ENCODE measurements at places on chromosomes 4 and X.

DNA sequence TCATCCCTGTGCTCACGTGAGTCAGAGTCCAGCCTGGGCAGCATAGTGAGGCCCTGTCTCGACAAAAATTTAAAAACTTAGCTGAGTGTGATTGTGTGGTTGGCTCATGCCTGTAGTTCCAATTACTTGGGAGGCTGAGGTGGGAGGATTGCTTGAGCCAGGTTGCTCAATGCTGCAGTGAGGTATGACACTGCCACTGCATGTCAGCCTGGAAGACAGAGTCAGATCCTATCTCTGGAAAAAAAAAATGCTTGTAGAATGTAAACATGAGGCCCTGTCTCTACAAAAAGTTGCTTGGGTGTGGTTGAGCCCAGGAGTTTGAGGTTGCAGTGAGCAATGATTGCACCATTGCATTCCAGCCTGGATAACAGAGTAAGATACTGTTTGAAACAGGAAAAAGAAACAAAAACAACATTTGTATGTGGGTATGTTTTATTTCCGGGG lies 11.3 kb upstream of the YTHDC1 start:
- DNase-seq = no peak

GRCh38 chr4:22625311-22625710 lies 67.4 kb upstream of the GBA3 start:
- DNase-seq = no peak

DNA sequence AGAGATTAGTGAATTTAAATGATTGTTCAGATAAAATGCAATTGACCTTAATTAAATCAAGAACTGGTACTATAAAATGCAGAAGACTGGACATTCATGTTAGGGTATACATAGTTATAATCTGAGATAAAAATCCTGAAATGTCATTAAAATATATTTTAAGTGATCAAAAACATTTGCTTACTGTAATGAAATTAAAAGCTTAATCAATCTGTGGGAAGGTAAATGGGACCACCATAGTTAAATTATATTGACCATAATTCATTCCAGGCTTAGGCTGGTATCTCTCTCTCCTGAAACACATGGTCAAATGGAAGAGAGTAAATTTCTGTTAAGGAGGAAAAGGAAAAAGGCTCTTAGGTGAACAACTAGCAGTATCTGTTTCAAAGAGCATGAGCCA lies 474.4 kb downstream of the C4orf33 start:
- DNase-seq = no peak

DNA sequence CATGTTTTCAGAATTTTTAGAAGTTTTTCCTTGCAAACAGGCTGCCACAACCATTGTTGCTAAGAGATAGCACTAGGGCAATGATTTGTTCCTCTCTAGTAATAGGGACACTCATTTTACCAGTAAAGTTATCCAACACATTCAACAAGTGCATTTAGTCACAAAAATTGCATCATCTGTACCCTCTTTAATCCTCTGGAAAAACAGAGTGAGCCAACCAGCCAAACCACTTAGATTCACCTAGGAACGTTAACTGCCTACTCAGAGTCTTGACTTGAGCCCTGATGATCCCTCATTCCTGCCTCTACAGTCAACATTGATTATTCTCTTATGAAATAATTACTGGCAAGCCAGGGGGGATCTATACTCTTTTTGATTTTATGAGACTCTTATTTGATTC lies 17.0 kb upstream of the ADGRA3 start:
- no peak for DNase-seq

GRCh38 chrX:70494441-70494840 lies 49.8 kb downstream of the DLG3 start:
- no peak for DNase-seq

GRCh38 chr4:53529025-53529424 lies 62.3 kb downstream of the LNX1 start:
- no peak for DNase-seq

GRCh38 chrX:84339507-84340364 lies 151.7 kb upstream of the RPS6KA6 start:
- no peak for DNase-seq

Measured in T-helper 17 cell (primary cell).